ENCODE measurements at places on chromosomes 16 and 17.

- DNase-seq: no peak
These were observed 38.3 kb downstream of the CCDC182 start for GRCh38 chr17:57706761-57707160.

- DNase-seq: no peak
These were observed 680.6 kb upstream of the C16orf82 start for GRCh38 chr16:26386096-26386495.

DNA sequence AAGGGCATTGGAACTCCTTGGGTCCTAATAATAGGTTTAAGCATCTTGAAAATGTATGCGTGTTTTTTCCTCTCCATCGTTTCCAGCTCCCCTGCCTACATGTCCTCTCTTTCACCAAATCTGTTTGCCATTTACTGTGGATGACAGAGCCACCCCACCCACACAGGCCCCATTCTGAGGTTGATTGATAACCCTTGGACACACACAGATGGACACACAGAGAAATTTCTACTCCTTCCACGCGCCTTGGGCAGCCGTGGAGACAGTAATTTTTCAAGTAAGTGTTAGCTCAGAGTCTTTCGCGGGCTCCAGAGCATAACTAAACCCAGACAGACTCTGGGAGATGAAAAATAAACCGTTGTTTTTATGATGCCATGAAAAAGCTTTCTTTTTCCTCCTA lies 103.3 kb upstream of the NLRP1 start:
- DNase-seq: no peak

DNA sequence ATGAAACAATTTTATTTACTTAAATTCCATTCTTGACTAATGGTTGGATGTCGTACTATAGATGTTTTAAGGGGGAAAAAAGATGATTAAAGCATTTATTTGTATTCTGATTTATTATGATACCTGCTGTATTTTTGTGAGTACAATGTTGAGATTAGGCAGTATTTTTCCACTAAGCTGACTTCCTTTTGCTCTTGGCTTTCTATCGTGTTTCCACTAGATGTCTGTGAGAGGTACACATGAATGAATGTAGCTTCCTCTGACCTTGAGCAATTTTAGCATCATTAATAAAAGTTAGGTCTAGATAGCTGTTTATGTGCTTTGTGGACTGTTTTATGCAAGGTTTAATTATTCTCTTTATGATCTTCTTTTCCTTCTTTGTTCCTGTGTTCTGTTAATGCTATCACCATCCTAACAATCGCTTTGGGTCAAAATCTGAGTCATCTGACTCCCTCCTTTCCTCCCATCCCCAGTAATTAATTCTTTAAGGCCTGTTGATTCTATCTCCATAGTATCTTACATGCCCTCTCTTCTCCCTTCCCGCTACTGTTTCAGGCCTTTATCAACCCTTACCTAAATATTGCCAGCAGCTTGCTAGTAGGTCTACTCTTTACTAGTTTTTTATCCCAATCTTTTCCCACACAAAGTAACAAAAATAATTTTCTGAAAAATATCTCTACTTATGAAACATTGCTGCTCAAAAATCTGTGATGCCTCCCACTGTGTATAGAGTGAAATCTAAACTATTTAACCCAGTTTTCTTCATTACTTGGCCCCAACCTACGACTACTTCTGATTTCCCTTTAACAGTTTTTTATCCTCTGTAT lies 76.0 kb downstream of the VMP1 start:
- no peak for DNase-seq

DNA sequence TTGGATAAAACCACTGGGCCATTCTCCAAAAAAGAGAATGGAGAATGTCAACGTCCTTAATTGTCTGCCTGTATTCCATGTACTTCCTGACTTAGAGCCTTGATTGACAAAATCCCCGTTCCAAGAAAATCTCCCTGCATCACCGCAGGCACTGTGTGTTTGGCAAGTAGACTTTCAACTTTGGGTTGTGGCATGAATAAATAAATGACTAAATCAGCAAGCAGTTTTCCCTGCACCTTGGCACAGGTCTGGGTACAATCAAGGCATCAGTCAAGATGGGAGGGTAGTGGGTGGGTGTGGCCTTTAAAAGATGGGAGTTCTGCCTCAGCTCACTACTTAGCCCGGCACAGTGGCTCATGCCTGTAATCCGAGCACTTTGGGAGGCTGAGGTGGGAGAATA lies 248.5 kb upstream of the RPL38 start:
- no peak for DNase-seq
